ENCODE measurements at places on chromosomes 2 and 18.

DNA sequence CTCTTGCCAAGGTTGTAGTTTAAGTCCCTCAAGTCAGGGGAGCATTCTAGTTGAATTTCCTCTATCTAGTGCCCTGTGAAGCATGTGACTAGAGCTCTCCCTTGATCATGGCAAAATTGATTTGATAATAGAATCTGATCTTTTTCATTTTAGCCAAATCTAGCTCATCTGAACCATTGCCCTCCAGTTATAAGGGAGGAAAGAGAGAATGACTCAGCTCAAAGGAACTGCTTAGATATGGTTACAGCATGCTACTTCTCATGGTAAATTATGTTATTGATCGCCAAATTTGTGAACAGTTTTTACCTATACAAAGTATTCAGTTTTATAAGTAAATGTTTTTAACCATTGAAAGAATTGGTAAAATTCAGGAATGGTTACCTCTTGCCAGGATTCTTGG lies 100.8 kb downstream of the GPR39 start:
- no peak overlapping the region for H3K27ac ChIP-seq
- H3K27me3 ChIP-seq: no peaks in the 10 kb centered on the region
- H3K4me1 ChIP-seq: no peaks in the 10 kb centered on the region
- H3K36me3 ChIP-seq: no peaks in the 10 kb centered on the region
- DNase-seq: no peak

GRCh38 chr2:95383635-95384027 lies 18.9 kb upstream of the FAHD2A start:
- DNase-seq: no peak
- no peak overlapping the region for H3K4me3 ChIP-seq
- H3K27ac ChIP-seq: no peak overlapping the region
- H3K4me1 ChIP-seq: no peaks in the 10 kb centered on the region
- H3K27me3 ChIP-seq: no peaks in the 10 kb centered on the region
- H3K36me3 ChIP-seq: no peaks in the 10 kb centered on the region

DNA sequence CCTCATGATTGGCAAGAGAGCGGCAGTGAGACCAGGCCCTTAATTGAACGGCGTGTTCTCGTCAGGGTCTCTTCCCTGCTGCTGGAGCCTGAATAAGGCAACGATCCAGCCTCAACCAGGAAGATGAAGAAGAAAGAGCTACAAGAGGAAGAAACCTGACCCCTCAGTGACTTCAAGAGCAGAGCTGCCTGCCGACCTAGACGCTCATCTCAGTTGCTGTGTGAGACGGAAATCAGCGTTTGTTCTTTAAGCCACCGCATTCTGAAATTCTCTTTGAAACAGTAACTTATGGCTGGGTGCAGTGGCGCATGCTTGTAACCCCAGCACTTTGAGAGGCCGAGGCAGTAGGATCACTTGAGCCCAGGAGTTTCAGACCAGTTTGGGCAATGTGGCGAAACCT lies 29.6 kb upstream of the KCNG3 start:
- no peaks in the 10 kb centered on the region for H3K27me3 ChIP-seq
- no peak overlapping the region for H3K27ac ChIP-seq
- H3K4me3 ChIP-seq: no peak overlapping the region
- peaks cover 6% of the 10 kb centered on the region for H3K4me1 ChIP-seq
- no peaks in the 10 kb centered on the region for H3K36me3 ChIP-seq

GRCh38 chr2:39234754-39235153 lies 9.0 kb downstream of the CDKL4 start:
- no peak overlapping the region for H3K27ac ChIP-seq
- H3K4me3 ChIP-seq: no peak overlapping the region
- 0 out of 2 replicates have a peak, but pooled peaks cover under 1% of the 10 kb centered on the region for H3K4me1 ChIP-seq
- no peaks in the 10 kb centered on the region for H3K27me3 ChIP-seq
- no peaks in the 10 kb centered on the region for H3K36me3 ChIP-seq

DNA sequence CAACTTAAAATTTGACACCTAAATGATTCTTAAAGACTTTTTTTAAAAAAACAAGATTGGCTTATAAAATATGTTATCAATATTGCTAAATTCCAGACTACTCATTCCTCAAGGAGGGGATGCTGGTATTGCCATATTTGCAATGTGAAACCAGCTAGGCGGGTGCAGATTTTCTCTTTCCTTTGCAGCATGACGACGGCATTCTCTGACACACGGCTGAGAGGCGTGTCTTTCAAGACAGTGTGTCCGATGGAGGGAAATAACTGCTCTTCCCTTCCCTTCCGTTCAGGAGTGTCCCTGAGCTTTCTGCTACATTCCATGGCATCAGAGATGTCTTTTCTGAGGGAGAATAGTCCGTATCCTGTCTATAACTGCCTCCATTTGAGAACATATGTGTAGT lies 38.2 kb upstream of the CNGA3 start:
- no peaks in the 10 kb centered on the region for H3K27me3 ChIP-seq
- no peaks in the 10 kb centered on the region for H3K4me1 ChIP-seq
- DNase-seq: no peak
- H3K36me3 ChIP-seq: no peaks in the 10 kb centered on the region
- no peak overlapping the region for H3K27ac ChIP-seq
- H3K4me3 ChIP-seq: no peak overlapping the region
